ENCODE measurements at places on chromosomes 4 and X.

DNA sequence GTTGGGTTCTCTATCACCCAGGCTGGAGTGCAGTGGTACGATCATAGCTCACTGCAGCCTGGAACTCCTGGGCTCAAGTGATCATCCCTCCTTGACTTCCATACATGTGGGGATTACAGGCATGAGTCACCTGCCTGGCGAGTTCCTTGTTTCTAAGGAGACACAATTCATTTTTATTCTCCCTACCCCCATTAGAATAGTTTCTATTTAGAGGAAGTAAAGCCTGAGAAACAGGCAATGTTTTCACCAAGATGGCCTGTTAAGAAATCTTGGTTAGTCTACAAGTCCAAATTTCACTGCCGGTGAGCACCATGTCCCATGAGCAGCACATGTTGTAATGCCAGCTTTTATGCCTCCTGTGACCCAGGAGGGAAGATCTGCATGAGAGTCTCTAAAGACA, 5.7 kb downstream of the CYBB start:
- no peak for DNase-seq

DNA sequence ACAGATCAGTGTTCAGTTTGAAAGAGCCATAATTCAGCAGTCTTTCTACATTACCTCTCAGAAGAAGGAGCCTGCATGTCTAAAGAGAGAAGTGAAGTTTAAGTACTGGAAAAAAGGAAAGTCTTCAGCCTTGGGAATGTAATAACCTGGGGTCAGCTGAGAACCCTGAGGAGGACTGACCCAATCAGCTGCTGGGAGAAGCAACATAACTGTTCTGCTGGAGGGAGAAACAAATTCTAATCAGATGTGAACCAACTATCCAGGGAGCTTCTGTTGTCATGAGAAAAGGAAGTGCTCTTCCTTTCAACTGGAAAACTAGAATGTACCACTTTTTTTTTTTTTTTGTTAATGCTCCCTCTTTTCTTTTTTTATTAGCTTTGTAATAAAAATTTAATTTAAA, 64.5 kb upstream of the PDE5A start:
- DNase-seq, result no peak

- no peak for DNase-seq
Observed at GRCh38 chr4:13777341-13777740, 149.8 kb upstream of the BOD1L1 start.

DNA sequence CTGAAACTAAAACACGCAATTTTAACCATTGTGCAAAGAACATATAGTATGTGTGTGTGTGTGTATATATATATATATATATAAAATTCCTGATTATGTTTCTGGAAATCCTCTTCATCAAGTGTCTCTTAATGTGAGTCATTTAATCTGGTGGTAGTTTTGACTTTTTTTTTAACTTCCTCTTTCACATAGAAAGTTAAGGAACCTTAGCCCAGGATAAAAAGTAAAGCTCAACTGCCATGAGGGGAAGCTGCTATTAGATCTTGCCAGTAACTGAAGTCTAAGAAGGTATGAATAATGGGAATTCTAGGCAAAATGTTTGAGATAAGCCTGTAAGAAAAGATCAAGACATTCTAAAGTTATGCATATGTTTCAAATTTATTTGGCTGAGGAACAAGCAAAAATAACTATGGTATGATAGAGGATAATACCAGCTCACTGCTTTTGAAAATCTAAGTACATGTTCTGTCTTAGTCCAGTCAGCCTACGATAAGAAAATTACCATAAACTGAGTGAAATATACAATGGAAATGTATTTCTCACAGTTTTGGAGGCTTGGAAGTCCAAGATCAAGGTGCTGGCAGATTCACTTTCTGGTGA, 757.0 kb downstream of the TRAM1L1 start:
- DNase-seq, result no peak

- DNase-seq, result no peak
Observed at GRCh38 chr4:53644607-53645006, 53.3 kb upstream of the LNX1 start.

DNA sequence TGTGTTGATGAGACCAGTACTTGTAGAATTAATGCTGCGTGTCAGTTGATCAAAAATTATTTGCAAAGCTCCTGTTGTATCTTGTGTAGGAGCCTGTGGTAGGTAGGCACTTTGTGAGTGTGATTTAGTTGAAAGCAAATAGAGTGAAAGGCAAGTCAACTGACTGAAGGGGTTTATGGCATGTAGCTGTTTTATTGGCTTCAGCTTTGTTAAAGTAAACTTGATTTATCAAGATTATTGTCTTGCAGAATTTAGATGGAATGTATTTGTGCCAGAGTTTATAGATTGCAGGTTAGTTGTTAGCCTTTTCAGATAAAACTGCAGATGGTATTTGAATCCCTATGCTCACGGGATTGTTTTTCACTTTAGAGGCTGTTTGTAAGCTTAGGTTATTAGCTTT, 128.0 kb downstream of the FRAS1 start:
- no peak for DNase-seq

DNA sequence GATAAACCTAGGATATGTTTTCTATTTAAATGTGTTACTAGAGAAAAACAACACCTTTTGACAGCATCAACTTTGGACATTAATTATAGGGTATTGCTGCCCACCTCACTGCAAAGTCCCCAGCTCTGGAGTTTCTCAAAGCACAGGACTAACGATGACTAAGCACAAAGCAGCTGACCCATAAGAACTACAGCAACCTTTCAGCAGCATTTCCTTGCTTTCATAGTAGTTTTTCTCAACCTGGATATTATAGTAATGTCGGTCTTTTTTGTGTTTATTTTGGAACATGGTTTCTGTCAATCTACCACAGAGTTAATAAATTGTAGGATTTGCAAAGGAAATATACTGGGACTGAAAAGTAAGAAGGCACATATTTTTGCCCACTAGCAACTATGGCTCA, 21.5 kb downstream of the HHIP start:
- no peak for DNase-seq

DNA sequence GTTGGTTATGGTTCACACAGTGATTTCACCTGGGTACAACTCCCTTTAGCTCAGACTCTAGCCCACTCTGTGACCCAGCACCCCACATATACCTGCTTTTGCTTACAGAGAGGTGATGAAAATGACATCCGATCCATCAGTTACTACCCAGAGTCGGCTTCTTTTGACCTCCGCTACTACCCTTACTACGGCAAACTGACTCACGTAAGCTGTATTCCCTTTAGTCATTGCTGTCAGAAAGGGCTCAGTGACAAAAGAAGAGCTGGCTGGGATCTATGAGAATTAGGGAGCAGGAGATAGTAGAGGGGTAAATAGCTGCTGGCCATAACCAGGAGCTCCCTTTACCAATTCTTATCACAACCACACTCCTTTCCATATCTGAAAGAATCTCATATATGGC, 16.7 kb downstream of the ATP1B4 start:
- no peak for DNase-seq

DNA sequence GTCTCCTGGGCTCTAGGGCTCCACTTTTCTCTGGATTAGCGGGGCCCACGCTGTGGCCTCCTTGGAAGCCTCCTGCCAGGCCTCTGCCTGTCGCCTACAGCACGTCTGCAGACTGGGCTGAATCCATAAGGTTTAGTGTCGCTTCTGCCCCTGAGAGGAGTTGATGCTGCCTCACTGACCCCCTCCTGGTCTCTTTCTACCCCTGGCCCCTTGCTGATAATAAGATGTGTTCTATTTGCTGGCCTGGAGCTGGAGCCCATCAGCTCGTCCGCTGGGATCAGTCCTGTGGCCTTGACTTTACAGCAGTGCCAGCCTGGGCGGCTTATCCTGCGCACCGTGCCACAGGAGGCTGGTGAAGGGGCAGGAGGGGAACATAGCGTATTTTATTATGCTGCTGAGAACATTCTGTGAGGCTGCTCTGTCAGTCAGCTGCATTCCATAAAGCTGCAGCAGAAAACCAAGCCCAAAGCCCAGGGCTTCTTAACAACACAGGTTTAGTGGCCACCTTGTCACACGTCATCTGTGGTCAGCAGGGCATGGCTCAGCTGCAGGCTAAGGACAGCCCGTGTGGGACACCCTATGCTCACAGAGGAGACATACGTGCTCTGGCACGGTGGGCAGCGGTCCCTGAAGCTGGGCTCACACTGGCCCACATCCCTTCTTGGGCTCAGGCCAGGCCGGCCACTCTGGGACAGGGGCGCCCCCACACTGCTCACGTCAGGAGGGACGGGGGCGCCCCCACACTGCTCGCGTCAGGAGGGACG, 29.3 kb upstream of the HGFAC start:
- no peak for DNase-seq

- no peak for DNase-seq
Observed at GRCh38 chr4:104593019-104593418, 98.3 kb upstream of the CXXC4 start.

DNA sequence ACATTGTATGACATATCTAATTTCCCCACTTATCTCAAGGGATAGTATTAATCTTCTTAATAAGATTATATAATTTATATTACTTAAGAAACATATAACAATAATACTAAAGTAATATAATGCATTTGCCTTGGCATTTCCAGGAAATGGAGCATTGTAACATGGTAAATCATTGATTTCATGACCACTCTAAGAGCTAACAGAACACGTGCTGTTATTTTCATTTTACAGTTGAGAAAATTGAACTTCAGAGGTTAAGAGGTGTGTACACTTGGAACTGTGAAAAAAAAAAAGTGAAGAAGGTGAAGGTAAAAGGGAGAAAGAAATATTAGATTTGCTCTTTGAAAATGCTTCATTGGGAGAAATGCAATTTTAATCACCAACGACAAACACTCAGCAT, 522.6 kb downstream of the IL15 start:
- DNase-seq, result no peak

DNA sequence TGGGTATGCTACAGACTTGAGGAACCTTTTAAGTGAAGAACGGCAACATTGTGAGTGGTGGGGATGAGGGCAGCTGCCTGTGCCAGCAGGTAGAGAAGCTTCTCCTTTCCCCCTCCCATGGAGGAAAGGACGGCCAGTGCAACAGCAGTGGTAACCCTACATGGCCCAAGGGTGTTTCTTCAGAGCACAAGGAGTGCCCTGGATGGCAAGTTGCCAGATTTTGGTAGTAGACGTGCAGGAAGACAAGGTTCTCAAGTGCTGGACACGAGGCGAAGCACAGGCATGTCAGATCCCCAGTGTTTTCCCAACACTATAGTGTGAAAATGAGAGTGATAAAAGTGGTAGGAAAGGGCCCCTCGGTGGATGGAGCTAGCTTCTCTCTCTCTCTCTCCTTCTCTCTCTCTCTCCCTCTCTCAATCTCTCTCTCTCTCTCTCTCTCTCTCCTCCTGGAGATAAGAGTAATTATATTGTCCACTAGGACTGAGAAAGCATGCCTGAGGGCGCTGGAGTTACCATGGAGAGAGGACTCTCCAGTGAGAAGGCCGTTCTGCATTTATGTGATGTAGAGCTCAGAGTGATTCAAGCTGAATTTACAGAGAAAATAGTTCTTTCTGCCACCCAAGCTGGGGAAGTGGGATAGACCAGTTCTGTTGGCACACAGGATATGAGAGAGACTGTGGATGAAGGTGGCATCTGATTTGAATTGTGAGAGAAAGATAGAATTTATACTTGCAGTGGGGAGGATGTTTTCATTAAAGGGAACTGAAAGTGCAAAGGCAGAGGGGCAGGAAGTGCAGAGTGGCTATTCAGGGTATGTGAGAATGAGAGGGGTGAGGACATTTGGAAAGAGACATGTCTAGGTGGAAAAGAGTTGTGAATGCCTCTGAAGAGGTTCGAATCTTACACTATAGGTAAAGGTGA, 25.7 kb upstream of the TRPC3 start:
- no peak for DNase-seq

- DNase-seq, result no peak
Observed at GRCh38 chr4:110108422-110108821, 90.0 kb downstream of the ELOVL6 start.

GRCh38 chr4:6335040-6335590, 65.5 kb downstream of the WFS1 start:
- DNase-seq, result no peak

DNA sequence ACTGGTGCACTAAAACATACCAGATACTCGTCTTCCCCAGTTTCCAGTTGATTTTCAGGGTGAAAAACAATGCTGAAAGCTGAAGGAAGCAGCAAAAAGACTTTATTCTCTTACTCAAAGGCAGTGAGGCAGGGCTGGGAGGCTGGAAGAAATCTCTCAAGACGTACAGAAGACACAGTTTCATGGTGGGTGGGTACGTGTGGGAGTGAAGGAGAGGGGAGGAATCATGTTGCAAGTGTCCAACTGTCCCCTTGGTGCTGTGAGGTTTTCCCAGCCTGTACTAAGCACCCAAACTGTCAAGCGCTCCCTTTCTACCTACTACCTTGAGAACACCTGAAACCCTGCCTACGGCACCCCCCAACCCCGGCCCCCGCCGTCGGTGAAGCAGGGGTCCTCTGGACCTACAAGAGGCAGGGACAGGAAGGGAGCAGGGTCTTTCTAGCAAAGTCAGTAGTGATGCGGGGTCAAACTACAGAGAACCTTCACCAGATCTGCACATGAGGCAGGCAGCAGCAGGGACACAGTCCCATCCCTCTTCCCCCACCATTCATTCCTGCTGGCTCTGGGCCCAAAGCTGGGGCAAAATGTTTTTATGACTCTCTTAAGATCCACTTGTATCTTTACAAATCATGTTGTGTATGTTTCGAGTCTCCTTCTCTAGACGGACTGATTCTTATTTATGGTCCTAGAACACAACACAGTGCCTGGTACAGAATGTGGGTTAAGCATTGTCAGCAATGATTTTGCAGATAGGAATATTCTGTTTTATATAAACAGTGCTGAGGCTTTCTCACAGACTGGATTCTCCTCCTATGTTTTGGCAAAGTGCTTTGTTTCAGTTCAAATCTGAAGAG, 2.4 kb upstream of the SETD7 start:
- no peak for DNase-seq

DNA sequence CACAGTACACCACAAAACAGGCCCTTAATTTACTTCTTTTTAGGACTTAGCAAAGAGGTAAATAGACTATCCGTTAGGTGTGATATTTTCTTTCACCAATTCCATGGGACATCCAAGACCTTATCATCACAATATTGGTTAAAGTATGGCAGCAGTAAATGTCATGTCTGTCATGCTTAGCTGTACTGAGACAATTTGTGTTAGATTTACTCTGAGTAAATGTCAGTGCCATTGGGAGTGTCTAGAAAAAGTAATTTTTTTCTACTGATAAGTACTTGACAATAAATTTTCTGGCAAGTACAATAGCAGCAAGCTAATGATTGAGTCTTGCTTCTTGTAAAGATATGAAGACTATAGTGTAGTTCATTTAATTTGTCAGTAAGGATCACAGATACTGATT, 756.1 kb downstream of the FAM133A start:
- DNase-seq, result no peak

Data from HS-5 (cell line).